Central memory CD4-positive, alpha-beta T cell (primary cell): ENCODE measurements at places on chromosomes 1 and 21.
A peak's percentile ranks its signal among the peaks of the same experiment; 100 is the strongest.

GRCh38 chr1:183027031-183027430 lies 3.8 kb downstream of the LAMC1 start:
- DNase-seq = no peak

GRCh38 chr1:71770121-71770520 lies 512.2 kb downstream of the NEGR1 start:
- DNase-seq = no peak

DNA sequence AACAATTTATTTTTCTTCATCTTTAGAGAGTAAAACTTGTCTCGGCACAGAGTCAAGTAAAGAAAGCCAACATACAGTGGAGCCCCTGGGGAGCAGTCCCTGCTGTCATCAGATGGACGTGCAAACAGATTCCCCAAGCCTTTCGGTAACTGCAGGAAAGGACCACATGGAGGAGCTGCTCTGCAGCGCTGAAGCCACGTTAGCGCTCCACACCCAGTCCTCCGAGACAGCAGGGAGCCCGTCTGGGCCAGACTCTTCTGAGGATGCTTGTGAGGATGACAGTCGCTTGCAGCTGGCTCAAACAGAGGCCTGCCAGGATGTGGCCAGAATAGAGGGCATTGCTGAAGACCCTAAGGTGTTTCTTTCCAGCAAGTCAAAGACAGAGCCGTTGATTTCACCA lies 77.1 kb upstream of the SCCPDH start:
- DNase-seq = no peak

DNA sequence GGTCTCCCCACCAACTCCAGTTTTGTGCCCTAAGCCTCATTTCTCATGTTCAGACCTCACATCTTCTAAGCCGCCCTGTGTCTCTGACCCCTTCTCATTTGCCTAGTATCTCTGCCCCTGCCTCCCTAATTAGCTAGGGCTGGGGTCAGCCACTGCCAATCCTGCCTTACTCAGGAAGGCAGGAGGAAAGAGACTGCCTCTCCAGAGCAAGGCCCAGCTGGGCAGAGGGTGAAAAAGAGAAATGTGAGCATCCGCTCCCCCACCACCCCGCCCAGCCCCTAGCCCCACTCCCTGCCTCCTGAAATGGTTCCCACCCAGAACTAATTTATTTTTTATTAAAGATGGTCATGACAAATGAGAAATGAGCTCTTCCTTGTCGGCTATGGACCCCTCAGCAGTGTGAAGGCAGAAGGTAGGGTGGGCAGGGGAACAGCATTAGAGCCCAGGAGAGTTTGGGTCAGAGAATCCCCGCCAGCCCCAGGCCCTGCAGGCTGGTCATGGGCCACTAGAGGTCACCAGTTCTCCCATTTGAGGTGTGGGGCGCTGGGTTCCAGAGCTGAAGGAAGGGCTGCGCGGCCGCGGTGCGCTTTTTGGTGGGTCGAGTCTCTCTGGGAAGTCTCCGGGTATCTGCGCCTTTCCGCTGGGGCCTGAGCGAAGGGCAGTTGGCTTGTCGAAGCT lies 11.5 kb downstream of the ADAMTSL4 start:
- peak; percentile 63 for DNase-seq

DNA sequence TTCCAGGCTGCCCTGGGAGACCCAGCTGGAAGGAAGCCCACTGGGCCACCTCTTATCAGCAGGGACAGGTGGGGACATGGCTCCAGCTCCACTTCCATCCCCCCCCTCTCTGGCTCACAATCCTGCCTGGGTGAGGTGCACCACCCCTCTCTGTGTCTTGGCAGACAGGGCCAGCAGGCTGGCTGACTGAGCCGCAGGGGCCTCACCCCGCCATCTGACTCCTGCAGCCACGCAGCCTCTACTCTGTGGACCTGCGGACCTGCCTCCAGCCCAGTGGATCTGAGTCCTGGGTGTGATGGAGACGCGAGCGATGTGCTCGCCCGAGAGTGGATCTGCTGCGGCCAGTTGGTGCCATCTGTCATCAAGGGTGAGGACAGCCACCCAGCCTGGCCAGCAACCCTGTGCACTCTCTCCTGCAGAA lies 30.1 kb downstream of the RCC2 start:
- no peak for DNase-seq

DNA sequence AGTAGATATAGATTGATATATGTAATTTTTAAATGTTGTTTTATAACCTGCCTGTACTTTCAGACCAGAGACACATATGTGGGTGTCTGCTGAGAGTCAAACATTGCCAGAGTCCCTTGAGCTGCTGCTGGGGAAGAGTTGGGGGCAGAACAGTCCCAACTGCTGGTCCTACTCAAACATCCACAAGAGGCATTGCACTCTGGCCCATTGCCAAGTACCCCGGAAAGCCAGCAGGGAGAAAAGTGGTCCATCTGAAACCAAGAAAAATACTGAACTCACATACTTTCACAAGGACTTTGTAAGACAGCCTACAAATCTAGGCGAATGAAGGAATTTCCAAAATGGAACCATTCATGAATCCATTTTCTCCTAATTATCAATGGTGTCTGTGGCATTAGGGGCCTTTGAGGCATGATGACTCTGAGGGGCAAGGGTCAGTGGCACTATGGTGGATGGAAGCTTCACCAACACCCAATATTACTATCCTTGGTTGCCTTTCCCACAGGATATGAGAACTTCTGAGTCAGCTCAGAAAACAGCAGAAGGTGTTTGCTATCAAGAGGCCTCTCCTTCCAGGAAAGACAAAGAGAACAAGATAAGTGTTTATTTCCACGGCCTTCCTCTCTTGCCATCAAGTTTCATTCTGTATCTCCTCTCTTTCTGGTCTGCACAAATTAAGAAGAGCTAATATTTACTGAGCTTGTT lies 7.3 kb upstream of the TBX15 start:
- no peak for DNase-seq
